ENCODE measurements at places on chromosomes 13 and 19. TPM values are rescaled to one million over a fixed set of nuclear protein-coding genes. Genes with fewer than 3 reads are reported as not detected.

Gene ZNF546
- 4.2 TPM for total RNA-seq

Gene ZNF534
- total RNA-seq, result not detected

Gene ZNF28
- 11.3 TPM for total RNA-seq

Gene ZFP28
- total RNA-seq, result 4.7 TPM

Gene TEKTIP1
- not detected for total RNA-seq

Gene HIF3A
- not detected for total RNA-seq

GRCh38 chr19:49677901-49678674 is 1.0 kb downstream of the PRMT1 start:
- peak; percentile 59 for DNase-seq

DNA sequence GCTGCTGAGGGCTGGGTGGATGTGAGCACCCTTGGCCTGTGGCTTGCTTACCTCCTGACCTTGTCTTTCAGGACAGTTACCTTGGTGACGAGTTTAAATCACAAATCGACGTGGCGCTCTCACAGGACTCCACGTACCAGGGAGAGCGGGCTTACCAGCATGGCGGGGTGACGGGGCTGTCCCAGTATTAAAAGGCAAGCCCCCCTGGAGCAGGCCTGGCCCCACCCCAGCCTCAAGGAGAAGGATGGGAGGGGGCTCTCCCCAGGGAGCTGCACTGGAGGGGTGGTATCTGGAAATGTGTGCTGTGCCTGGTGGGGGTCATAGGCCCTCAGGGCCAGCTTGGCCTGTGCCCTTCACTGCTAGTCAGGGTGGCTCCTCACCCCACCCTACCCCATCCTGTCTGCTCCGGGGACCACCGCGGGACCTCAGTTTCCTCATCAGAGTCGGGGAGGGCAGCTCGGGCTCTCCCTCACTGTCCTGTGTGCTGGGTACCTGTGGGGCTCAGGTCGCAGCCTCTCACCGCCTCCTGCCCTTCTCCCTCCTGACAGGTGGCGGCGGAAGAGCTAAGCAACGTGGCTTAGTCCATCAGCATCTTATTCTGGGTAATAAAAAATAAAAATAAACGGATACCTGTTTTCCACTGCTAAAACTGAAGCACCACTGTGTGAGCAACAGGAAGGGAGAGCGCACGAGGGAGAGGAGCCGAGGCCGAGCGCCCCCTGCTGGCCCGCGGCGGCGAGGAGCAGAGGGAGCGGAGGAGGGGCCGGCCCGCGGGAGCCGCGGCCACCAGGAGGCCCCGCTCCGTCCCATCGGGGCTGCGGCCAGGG is 29.8 kb downstream of the CERS1 start:
- peak; percentile 45 for DNase-seq

DNA sequence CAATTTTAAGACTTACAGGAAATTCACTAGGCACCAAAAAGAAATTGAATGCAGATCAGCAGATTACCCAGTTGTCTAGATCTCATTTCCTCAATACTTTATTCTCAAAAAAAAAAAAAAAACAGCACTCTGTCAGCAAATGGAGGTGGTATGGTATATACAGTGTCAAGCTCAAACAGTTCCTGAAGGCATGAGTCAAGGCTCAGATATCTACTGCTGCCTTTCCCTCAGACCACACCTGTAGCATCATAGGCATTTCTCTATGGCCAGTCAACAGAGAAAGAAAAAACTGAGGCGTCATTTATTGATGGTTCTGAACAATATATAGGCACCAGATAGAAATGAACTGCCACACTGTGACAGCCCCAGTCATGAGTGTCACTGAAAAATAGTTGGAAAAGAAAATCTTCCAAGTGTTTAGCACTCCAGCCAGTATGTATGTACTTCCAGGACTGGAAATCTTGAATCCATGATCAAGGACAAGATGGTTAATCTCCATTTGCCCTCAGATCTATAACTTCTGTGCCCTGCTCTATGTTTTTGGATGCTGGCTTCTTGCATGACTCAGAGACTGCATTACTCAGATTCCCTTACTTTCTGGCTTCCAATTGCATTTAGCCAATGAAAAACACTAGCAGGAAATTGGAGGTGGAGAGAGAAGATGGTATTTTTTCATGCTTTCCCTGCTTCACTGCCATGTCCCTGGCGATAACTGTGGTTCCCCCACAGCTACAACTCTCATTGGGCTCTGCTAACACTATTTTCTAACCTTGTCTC is 8.4 kb upstream of the COG3 start:
- DNase-seq, result no peak

- DNase-seq, result no peak
These were observed 21.3 kb downstream of the SLC46A3 start for GRCh38 chr13:28697441-28697840.

DNA sequence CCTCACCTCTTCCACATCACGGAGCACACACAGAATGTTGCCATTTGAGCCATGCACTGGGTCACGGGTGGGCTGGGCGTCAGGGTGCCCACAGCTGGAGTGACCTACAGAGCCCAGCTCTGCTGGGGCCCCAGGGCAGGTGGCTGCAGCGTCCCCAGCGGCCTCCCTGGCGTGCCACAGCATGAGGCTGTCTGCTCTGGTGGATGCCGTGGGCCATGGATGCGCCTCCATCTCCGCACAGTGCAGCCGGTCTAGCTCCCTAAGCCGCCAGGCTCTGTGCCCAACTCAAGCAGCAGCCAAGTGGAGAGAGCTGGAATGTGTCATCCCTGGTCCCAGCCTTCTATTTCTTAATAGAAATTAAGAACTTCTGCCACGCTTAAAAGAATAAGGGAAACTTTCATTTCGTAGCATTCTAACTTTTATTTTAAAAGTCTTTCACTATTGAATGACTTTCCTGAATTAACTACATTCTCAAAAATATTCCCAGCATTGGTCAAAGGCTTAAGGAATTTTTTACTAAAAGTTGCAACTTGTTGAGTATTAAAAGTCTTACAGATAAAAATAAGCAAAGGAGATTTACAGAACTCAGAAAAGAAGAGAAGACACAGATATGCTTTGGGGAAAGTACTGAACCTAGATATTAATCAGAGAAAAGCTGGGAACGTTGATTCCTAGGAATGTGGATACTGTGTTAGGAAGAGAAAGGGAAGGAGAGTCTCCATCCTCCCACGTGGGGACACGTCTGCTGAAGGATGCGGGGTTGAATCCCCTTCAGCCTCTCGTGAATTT is 59.3 kb downstream of the ATP11A start:
- no peak for DNase-seq

DNA sequence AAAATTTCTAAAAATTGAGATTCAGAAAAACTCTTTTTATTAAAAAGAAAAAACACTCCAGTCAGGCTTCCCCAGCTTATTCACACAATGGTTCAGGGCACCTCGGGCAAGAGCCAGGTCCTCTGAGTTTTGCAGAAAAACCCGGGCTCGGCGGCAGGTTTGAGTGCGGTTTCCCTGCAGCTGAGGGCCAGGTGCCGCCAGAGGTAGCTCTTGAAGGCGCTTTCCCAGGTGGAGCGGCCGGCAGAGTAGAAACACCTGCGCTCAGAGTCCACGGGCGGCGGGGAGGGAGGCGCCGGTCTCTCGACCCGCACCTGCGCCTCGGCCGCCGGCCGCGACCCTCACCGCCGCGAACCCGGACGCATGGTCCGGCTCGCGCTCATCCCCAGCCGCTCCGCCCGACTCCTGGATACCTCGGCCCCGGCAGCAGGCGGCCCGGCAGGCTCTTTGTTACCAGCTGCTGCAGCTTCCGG is 444 bp downstream of the PROSER1 start:
- DNase-seq, result no peak

- DNase-seq, result no peak
These were observed 79.7 kb downstream of the STARD13 start for GRCh38 chr13:33205804-33206221.

DNA sequence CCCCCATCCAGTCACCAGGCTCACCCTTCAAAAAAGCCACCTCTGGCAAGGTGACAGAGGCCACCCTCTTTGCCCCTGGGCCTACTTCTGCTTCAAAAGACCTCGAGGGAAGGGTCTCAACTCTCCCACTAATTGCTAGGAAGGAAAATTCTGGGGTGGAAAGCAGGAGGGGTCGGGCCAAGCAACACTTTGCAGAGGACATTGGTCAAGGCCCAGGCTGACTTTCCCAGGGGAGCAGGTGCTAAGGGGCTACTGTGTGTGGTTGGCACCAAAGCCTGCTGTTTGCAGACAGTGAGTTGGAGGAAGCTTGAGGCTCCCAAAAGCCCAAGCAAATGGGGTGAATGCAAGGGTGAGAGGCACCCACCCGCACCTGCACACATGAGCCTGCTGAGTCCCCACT is 28.6 kb upstream of the VSTM2B start:
- no peak for DNase-seq

- no peak for DNase-seq
These were observed 49.4 kb upstream of the SLC15A1 start for GRCh38 chr13:98801626-98802418.

- no peak for DNase-seq
These were observed 10.9 kb downstream of the TIMM13 start for GRCh38 chr19:2416321-2417097.

DNA sequence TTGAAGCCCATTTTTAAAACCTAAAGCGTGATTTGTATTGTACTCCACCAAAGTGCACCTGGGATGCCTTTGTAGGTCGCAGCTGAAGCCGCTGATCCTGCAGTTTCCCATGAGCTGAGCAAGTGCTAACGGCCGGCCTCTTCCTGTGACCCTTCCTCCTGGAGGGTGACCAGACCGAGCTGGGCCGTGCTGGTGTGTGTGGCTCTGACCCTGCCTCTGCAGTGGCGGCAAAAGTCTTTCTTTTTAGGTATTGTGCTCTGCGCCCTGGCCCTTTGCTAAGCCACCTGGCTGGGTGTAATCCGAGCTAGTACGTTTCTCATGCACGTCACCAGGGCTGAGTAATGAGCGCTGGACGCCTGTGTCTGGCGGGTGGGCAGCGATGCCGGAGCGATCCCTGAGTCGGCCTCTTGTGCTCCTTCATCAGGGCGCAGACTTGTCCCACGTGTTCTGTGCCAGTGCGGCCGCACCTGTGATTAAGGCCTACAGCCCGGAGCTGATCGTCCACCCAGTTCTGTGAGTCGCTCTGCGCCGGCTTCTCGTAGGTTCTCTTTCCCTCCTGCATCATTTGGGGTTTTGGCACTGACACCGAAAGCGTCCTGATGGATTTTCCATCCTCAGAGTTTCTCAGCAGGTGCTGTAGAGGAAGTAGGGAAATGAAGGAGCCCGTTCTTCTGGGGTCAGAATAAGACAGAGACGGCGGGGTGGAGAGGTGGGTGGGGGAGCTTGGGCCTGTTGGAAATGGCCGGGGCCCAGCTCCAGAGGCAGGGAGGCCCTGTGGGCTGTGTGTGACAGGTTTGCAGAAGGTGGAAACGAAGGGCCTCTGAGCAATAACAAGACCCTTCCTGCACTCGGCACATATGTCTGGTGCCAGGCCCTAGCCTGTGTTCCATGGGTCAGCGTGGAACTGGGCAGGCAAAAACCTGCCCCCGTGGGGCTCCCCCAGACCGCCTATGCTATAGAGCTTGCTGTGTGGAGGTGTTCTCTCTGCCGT is 9.7 kb downstream of the NAXD start:
- no peak for DNase-seq

DNA sequence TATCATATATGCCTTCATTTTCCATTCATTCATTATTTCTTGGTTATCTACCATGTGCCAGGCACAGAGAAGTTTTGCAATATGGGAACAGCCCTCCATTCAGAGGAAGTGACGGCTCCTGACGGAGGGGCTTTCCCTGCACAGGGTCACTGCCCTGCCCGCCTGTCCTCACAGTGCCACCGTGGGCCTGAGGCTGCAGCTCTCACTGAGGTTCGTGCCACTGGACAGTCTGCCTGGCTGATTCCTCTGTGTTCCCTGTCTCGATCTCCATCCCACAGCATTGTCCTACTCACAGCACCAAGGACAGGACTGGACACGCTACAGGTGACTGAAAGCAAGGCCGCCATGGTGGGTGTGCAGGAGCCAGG is 92.7 kb downstream of the TSHZ3 start:
- no peak for DNase-seq

DNA sequence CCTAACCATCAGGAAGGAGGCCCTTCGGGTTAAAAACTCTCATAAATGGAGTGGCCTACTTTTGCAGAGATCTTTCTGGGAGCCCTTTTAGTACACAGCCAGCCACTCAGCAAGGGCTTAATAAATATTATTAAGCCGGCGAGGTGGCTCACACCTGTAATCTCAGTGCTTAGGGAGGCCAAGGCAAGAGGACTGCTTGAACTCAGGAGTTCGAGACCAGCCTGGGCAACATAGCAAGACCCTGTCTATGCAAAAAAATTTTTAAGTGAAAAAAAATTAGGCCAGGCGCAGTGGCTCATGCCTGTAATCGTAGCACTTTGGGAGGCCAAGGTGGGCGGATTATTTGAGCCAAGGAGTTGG is 810 bp upstream of the KANK2 start:
- DNase-seq, result no peak

DNA sequence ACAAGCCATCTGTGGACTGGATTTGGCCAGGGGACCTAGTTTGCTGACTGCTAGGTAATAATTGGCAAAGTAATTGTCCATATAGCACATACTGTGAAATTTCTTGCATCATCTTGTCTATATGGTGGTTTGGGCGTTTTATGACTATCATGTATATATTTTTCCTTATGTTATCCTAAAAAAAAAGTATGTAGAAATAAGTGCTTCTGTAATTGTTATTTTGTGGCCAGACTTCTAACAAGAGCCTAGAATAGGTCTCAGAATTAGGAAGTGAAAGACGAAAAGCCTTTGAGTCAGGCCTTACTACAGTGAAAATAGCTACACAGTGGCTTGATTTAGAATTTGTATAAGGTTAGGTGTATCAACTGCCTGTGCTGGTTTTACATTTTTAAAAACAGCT is 4.2 kb downstream of the FNDC3A start:
- DNase-seq, result no peak

DNA sequence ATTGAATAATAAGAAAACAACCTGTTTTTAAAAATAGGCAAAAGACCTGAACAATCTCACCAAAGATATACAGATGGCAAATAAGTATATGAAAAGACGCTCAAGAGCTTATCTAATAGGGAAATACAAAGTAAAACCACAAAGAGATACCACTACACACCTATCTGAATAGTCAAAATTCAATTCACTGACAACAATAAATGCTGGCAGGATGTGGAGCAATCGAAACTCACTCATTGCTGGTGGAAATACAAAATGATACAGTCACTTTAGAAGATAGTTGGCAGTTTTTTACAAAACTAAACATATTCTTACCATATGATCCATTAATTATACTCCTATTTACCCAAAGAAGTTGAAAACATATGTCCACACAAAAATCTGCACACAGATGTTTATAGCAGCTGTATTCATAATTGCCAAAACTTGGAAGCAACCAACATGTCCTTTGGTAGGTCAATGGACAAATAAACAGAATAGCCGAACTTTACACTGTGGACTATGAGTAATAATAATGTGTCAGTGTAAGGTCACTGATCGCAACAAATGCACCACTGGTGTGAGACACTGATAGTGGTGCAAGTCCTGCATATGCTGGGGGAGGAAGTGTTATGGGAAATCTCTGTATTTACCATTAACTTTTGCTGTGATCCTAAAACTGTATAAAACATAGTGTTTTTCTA is 20.8 kb downstream of the ZC3H13 start:
- DNase-seq, result no peak

- DNase-seq, result no peak
These were observed 67.7 kb upstream of the TEX29 start for GRCh38 chr13:111252446-111253364.
